ENCODE measurements at places on chromosomes 2 and 18.

DNA sequence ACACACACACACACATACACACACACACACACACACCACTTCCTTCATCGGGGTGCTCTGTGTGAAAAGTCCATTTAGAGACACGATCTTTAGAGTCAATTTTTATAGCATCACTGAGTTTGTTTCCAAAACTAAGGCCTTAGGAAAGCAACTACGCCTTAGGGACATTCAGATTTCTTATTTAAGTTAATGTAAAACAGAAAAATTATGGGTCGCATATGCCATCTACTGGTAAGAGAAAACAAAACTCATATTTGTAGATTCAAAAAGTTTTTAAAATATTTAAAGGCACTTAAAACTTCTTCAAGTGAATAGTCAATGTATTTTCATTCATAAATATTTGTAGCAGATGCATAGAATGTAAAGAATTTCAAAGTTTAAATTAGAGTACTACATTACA, 166.2 kb downstream of the ATAD2B start:
- DNase-seq = no peak

GRCh38 chr2:222452422-222452950, 28.1 kb downstream of the SGPP2 start:
- DNase-seq = no peak

DNA sequence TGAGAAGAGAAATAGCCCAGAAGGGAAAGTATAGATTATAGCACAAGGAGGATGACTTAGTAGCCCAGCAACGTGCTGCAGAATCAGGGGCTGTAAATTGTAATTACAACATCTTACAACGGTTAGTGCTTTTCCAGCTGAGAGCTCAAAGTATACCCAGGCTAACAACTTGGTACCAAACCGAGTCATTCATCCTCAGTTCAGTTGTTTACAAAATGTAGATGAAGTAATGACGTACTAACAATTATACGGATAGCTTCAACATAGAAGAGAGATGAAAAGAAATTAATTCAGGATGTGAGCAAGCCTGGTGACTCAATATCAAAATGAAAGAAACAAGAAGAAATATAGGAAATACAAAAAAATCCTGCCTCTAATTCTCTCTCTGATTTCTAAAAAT, 99.2 kb downstream of the DYNAP start:
- no peak for DNase-seq

- peak; percentile 30 for DNase-seq
Observed at GRCh38 chr2:230924470-230925341, at the start of gene GPR55. Gene GPR55, minus strand, starts transcription at chr2:230925242. Its CDS starts 14,280 bp downstream, at chr2:230910962.

DNA sequence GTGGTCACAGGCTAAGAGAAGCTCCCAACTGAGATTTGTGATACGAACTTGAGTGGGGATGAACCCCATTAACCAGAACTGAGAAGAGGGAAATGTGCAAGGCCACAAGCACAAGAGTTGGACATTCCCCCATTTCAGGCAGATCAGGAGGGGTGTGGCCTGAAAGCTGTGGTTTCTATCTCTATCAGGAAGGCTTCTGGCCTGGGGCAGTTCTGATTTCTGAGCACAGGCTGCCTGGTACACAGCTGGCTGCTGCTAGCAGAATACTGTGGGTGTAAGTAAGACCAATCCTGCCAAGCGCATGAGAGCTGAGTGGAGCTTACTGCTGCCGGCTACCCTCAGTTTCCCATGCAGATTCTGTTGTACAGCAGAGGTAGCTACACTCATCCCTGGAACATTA, 484.6 kb downstream of the SATB2 start:
- DNase-seq = no peak

DNA sequence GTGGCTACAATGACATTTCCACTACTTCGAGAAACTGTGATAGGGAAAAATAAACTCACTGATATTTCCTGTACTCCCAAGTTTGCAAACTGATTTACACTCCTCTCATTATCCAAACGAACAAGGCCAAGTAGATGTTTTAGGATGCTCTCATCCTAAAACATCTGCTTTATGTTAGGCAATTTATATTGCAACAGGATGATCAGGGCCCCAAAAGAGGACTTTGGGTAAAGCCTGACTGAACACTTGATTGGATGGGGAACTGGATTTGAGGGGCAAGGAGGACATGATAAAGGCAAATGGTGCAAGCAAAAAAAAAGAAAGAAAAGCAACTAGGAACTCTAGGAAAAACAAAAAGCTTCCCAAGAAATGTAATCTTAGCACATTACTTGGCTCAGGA, 2.1 kb upstream of the HES6 start:
- DNase-seq = no peak

DNA sequence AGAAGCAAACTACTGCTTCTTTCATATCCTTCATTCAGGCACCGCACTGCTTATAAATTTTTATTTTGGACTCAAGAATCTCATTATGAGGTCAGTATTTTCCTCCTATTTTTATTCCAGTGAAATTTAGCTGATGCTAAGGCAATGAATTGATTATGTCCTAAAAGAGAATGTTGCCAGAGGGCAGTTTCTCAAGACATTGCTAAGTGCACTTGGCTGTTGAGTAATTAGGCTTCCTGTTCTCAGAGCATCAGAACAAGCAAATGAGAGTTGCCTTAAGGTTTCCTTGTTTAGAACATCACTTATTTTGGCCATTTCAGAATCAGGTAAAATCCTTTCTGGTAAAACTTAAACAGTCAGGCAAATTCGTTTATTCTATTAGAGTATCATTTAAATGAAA, 548.6 kb upstream of the ZEB2 start:
- no peak for DNase-seq

All from effector CD4-positive, alpha-beta T cell (primary cell).